ENCODE measurements at places on chromosomes 13 and 19.
A peak's percentile ranks its signal among the peaks of the same experiment; 100 is the strongest.

GRCh38 chr13:43058831-43059230 is 35.4 kb downstream of the DNAJC15 start:
- H3K27ac ChIP-seq = no peak overlapping the region
- no peaks in the 10 kb centered on the region for H3K36me3 ChIP-seq
- DNase-seq = no peak
- H3K4me3 ChIP-seq = no peak overlapping the region
- H3K4me1 ChIP-seq = peaks cover 26% of the 10 kb centered on the region
- H3K27me3 ChIP-seq = no peaks in the 10 kb centered on the region

- H3K27ac ChIP-seq = no peak within 1 kb of the TSS
- peaks cover 70% of the 10 kb centered on the region for H3K4me1 ChIP-seq
- DNase-seq = no peak
- peaks cover 19% of the 10 kb centered on the region for H3K36me3 ChIP-seq
Measured at GRCh38 chr19:7926021-7926726, at the start of gene CTXN1. CTXN1 (minus strand) TSS chr19:7926135; CDS start chr19:7925538, 597 bp downstream.

- H3K27ac ChIP-seq = no peak overlapping the region
- H3K4me1 ChIP-seq = no peaks in the 10 kb centered on the region
- no peaks in the 10 kb centered on the region for H3K27me3 ChIP-seq
- no peak overlapping the region for H3K4me3 ChIP-seq
Measured at GRCh38 chr19:1690699-1691307, 38.4 kb upstream of the TCF3 start.

DNA sequence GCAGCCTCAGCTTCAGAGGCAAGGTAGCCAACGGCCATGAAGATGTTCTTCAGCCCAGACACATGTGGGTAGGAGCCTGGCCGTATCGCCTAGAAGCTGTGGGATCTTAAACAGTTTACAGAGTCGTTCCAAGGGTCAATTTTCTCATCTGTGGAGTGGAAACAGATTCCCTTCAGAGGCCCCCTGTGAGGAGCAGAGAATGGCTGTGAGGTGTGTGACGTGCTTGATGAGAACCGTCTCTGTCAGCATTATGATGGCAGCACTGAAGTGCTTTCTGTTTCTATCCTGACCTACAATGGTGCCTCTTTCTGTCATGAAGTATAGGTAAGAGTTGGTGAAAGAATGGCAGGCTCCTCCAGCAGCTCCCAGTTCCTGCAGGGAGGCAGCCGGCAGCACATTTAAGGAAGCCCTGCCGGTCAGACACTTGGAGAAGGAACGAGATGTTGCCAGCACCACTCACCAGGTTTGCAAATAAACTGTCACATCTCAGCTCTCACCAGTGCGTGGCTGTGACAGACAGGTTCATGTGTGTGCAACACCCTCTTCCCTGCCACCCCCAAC is 277.3 kb downstream of the FOXO1 start:
- DNase-seq = no peak
- no peaks in the 10 kb centered on the region for H3K4me1 ChIP-seq
- no peak overlapping the region for H3K4me3 ChIP-seq
- no peaks in the 10 kb centered on the region for H3K36me3 ChIP-seq
- H3K27ac ChIP-seq = no peak overlapping the region
- no peaks in the 10 kb centered on the region for H3K27me3 ChIP-seq

- H3K27ac ChIP-seq = no peak overlapping the region
- DNase-seq = no peak
- no peaks in the 10 kb centered on the region for H3K36me3 ChIP-seq
- H3K4me1 ChIP-seq = no peaks in the 10 kb centered on the region
- no peak overlapping the region for H3K4me3 ChIP-seq
- no peaks in the 10 kb centered on the region for H3K27me3 ChIP-seq
Measured at GRCh38 chr19:48777139-48777538, 21.8 kb downstream of the FGF21 start.

DNA sequence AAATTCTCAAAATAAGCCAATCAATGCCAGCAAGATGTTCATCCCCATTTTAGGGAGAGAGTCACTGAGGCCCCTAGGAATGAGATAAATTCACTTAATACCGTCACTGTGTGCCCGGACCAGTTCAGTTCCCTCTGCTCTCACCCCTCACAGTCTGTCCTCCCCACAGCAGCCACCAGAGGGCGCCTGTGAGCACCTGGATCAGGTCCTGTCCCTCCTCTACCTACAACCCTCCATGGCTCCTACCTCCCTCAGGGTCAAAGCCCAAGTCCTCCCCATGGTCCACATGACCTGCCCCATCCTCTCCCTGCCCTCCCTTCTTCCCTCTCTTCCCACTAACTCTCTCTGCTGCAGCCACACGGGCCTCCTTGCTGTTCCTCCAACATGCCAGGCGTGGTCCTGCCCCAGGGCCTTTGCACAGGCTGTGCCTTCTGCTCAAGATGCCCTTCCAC is 42.0 kb upstream of the NFIC start:
- H3K4me3 ChIP-seq = no peak overlapping the region
- H3K36me3 ChIP-seq = no peaks in the 10 kb centered on the region
- no peak overlapping the region for H3K27ac ChIP-seq
- no peak for DNase-seq
- no peaks in the 10 kb centered on the region for H3K4me1 ChIP-seq

- DNase-seq = no peak
- no peaks in the 10 kb centered on the region for H3K27me3 ChIP-seq
- no peak overlapping the region for H3K4me3 ChIP-seq
- H3K27ac ChIP-seq = no peak overlapping the region
- H3K4me1 ChIP-seq = peaks cover 8% of the 10 kb centered on the region
- H3K36me3 ChIP-seq = no peaks in the 10 kb centered on the region
Measured at GRCh38 chr13:73721571-73721970, 412.6 kb downstream of the KLF12 start.

DNA sequence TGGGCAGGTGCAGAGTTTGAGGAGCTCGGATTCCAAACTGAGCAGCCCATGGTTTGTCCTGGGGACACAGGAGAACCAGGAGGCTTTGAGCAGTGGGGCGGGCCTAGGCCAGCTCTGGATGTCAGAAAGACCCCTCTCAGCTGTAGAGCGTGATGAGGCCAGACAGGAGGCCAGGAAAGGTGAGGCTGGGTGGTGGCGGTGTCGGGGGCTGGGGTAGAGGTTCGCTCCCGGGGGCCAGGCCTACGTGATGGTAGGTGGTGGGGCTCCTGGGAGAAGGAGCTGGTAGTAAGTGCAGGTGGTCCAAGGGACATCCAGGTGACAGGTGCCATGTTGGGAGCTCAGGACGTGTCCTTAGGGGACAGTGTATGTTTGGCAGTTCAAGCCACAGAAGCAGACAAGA is 13.5 kb upstream of the PTOV1 start:
- peaks cover 54% of the 10 kb centered on the region for H3K36me3 ChIP-seq
- no peaks in the 10 kb centered on the region for H3K27me3 ChIP-seq
- H3K27ac ChIP-seq = no peak overlapping the region

- peaks cover 50% of the 10 kb centered on the region for H3K36me3 ChIP-seq
- no peak for DNase-seq
- no peak overlapping the region for H3K27ac ChIP-seq
- H3K4me1 ChIP-seq = no peaks in the 10 kb centered on the region
Measured at GRCh38 chr19:19021115-19021514, 12.2 kb downstream of the SUGP2 start.

- H3K4me3 ChIP-seq = no peak overlapping the region
- no peaks in the 10 kb centered on the region for H3K36me3 ChIP-seq
- no peaks in the 10 kb centered on the region for H3K4me1 ChIP-seq
- no peak for DNase-seq
Measured at GRCh38 chr19:56725829-56726424, 54.4 kb upstream of the ZNF835 start.

DNA sequence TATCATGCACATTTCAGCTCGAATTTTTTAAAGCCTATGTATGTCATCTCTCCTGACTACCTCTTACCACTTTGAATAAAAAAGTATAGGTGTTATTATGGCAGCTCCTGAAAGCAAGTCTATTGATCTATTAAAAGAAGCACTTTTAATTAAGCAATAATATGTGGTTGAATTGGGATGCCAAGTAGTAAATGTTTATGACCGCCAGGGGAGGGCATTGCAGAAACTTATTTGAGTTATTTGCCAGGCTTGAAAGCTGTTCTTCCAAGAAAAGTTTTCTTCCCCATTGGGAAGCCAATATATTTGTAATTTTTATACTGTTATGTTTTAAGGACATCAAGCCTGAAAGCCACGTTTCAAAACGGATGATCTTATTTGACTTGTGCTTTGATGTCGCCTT is 88.1 kb upstream of the SOX21 start:
- no peaks in the 10 kb centered on the region for H3K27me3 ChIP-seq
- no peak overlapping the region for H3K4me3 ChIP-seq
- no peak overlapping the region for H3K27ac ChIP-seq

DNA sequence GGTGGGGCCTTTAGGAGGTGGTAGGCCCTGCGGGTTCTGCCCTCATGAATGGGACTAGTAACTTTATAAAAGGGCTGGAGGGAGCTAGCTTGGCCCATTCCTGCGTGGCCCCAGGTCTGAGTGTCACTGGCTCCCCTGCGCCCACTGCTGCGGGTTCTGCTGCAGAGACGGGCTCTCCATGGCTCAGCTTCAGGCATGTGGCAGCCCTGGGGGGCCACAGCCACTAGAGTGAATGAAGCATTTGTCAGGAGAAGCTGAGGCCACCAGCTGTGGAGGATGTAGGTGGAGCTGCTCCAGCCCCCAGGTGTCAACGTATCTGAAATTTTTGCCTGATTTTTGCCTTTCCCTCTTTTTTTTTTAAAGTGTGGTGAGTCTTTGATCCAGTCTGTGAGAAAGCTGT is 119.1 kb downstream of the SOX1 start:
- no peaks in the 10 kb centered on the region for H3K4me1 ChIP-seq
- DNase-seq = no peak
- H3K27ac ChIP-seq = no peak overlapping the region
- H3K36me3 ChIP-seq = no peaks in the 10 kb centered on the region
- H3K4me3 ChIP-seq = no peak overlapping the region

DNA sequence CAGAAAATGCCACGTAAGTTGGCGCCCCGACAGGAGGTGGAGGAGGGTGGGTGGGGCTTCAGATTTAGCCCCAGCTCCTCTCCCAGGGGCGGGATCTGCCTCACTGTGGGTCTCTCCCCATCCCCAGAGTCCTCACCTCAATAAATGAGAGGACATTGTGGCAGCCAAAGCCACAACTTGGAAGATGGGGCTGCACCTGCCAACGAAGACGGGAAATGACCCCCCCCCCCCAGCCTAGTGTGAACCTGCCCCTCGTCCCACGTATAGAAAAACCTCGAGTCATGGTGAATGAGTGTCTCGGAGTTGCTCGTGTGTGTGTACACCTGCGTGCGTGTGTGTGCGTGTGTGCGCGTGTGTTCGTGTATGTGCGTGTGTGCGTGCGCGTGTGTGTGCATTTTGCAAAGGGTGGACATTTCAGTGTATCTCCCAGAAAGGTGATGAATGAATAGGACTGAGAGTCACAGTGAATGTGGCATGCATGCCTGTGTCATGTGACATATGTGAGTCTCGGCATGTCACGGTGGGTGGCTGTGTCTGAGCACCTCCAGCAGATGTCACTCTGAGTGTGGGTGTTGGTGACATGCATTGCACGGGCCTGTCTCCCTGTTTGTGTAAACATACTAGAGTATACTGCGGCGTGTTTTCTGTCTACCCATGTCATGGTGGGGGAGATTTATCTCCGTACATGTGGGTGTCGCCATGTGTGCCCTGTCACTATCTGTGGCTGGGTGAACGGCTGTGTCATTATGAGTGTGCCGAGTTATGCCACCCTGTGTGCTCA is 1.5 kb upstream of the TRAPPC5 start:
- H3K36me3 ChIP-seq = peaks cover 18% of the 10 kb centered on the region
- peaks cover 5% of the 10 kb centered on the region for H3K4me1 ChIP-seq
- H3K27me3 ChIP-seq = no peaks in the 10 kb centered on the region
- no peak overlapping the region for H3K27ac ChIP-seq

GRCh38 chr19:43754253-43754502 is 584 bp downstream of the SMG9 start:
- DNase-seq = no peak
- H3K36me3 ChIP-seq = peaks cover 10% of the 10 kb centered on the region
- H3K4me1 ChIP-seq = peaks cover 6% of the 10 kb centered on the region
- H3K27me3 ChIP-seq = no peaks in the 10 kb centered on the region

- no peak overlapping the region for H3K4me3 ChIP-seq
- peaks cover 77% of the 10 kb centered on the region for H3K36me3 ChIP-seq
- no peaks in the 10 kb centered on the region for H3K4me1 ChIP-seq
Measured at GRCh38 chr19:58196901-58197616, 14.2 kb downstream of the ZNF274 start.

GRCh38 chr13:110308656-110309359 is 1.7 kb downstream of the COL4A2 start:
- peaks cover 47% of the 10 kb centered on the region for H3K4me1 ChIP-seq
- no peaks in the 10 kb centered on the region for H3K27me3 ChIP-seq
- peaks cover 1% of the 10 kb centered on the region for H3K36me3 ChIP-seq
- H3K4me3 ChIP-seq = peak overlapping the region; percentile 95
- H3K27ac ChIP-seq = peak overlapping the region; percentile 97

DNA sequence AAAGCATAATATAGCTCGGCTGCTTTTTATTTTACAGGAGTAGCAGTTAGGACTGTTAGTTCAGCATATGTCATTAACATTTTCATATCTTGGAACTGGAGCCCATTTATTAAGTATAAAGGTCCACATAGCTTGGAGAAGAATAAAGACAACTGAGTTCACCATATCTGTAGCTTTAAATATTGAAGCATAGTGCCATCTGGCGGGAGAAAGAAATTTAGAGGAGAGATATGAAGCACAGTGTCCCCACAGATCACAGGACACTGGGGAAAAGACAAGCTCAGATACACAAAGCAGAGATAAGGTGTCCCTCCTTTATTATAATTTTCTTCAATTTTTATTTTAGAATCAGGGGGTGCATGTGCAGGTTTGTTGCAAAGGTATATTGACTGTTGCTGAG is 104.7 kb upstream of the FREM2 start:
- no peaks in the 10 kb centered on the region for H3K36me3 ChIP-seq
- H3K27ac ChIP-seq = no peak overlapping the region
- no peak for DNase-seq
- H3K27me3 ChIP-seq = no peaks in the 10 kb centered on the region
- no peaks in the 10 kb centered on the region for H3K4me1 ChIP-seq

DNA sequence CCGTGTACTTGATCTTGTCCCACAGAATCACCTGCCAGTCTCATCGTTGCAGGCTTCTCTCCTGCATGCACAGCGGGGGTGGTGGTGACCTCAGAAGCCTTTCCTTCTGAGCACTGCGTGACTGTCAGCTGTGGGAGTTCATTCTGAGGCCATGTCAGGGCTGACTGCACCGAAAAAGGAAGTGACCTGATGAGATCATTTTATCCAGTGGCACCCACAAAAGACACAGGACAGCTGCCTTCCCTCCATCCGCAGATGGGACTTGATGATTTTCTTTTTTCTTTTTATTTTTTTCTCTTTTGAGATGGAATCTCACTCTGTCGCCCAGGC is 89.7 kb downstream of the RAB20 start:
- H3K27ac ChIP-seq = no peak overlapping the region
- no peaks in the 10 kb centered on the region for H3K27me3 ChIP-seq

DNA sequence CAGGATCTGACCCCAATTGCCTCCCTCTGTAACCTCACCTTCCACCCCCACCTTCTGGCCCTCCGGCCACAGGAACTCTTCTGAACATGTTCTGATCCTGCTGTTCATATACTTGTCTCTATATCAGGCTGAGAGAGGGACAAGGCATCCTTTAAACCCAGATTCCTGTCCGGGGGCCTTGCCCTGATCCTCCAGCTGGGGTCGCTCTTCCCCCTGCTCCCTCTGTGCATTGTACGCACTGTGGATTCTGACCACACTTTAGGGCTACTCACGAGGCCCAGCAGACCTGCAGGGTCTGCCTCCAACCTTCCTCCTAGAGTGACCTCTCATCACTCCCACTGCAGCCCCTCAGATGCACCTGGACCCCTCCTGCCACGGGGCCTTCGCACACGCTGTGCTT is 269.3 kb downstream of the UQCRFS1 start:
- no peaks in the 10 kb centered on the region for H3K4me1 ChIP-seq
- H3K27ac ChIP-seq = no peak overlapping the region
- H3K27me3 ChIP-seq = no peaks in the 10 kb centered on the region
- no peak for DNase-seq
- no peaks in the 10 kb centered on the region for H3K36me3 ChIP-seq
- H3K4me3 ChIP-seq = no peak overlapping the region
